ENCODE measurements at places on chromosomes 2 and 18.

DNA sequence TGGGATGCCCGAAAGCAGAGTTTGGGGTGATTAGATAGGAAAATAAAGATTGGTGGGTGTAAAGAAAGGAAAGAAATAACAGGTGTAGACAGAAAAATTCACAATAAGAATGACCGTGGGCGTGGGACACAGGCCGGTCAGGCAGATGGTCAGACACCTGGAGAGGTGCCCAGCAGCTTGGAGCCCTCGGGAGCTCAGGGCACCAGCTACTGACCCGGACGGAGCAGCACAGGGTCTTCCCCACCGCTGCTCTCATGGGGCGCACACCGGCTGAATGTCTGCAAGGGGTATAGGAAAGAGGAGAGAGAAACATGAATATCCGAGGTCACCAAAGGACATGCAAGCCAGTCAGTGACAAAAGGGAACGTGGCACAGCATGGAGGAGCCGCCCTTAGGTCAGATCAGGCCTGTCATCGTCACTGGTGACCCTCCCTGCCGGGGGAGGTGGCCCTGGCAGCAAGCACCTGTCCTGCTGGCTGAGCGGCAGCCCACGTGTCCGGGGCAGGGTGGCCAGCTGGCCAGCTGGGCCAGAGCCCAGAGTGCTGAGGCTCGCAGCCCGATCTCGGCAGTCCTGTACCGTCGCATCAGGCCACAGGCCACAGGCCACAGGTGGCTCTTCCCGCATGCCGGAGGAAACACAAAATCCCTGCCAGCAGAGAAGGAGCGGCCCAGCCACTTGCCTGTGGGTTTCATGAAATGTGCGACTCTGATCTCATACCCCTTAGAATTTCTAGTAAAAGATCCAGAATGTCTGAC lies 112.0 kb upstream of the NDUFV2 start:
- no peak for DNase-seq

- DNase-seq, result no peak
These were observed 85.5 kb downstream of the TMEM247 start for GRCh38 chr2:46564811-46565241.

DNA sequence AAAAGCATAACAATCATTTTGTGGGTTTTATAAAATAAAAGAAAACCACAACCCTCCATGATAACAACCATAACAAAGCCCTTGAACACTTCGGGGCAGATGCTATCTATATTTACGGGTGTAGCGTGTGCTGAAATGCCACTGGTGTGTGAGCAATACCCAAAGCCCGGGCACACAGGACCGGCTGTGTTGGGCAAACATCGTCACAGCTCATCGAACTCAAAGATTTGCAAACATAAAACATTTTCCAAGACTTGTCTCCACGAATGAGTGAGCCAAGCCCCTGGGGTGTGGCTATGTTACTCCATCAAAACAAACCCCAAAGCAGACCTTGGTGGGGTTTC lies 290.2 kb downstream of the LPIN1 start:
- no peak for DNase-seq

DNA sequence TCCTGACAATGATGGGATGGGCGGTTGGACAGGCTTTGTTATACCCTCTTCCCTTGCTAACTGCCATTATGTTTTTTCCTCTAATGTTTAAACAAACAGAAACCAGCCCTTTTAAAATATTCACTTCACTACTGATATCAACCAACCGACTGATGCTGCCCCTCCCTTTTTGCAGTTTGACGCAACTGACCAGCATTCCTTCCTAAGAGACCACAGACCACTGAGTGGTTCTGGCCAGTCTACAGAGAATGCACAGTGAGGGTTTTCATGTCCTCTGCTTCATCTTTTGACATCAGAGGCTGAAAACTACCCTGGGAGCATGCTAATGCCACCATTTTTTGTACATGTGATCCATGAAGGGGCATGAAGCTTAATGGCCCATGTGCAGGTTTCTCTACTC lies 85.3 kb downstream of the CYP26B1 start:
- DNase-seq, result no peak

GRCh38 chr2:164593541-164593940 lies 27.7 kb downstream of the GRB14 start:
- no peak for DNase-seq

- no peak for DNase-seq
These were observed 96.7 kb upstream of the CDH20 start for GRCh38 chr18:61236356-61237057.

DNA sequence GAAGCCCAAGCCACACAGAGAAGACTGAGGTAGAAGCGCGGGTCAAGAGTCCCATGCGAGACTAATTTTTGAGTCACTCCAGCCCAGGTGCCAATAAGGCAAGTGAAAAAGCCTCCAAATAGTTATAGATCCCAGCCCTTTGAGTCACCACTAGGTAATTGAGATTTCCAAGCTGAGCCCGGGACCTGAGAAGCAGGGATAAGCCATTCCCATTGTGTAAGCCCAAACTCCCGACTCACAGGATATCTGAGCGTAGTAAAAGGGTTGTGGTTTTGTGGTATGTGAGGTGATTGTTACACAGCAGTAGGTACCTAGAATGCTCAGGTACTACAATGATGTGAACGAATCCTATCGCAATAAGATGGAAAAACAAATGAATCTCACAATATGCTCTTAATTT lies 560.7 kb downstream of the DSC3 start:
- no peak for DNase-seq

DNA sequence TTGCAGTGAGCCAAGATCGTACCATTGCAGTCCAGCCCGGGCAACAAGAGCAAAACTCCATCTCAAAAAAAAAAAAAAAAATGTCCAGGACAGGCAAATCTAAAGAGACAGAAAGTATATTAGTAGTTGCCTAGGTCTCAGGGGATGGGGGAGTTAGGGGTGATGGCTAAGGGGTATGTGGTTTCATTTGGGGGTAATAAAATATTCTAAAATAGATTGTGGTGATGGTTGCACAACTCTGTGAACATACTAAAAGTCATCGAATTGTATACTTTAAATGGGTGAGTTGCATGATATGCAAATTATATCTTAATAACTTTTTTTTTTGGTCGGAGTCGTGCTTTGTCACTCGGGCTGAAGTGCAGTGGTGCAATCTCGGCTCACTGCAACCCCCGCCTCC lies 34.2 kb upstream of the ACTR2 start:
- DNase-seq, result no peak

- no peak for DNase-seq
These were observed 135.6 kb upstream of the DAPL1 start for GRCh38 chr2:158659483-158659882.

DNA sequence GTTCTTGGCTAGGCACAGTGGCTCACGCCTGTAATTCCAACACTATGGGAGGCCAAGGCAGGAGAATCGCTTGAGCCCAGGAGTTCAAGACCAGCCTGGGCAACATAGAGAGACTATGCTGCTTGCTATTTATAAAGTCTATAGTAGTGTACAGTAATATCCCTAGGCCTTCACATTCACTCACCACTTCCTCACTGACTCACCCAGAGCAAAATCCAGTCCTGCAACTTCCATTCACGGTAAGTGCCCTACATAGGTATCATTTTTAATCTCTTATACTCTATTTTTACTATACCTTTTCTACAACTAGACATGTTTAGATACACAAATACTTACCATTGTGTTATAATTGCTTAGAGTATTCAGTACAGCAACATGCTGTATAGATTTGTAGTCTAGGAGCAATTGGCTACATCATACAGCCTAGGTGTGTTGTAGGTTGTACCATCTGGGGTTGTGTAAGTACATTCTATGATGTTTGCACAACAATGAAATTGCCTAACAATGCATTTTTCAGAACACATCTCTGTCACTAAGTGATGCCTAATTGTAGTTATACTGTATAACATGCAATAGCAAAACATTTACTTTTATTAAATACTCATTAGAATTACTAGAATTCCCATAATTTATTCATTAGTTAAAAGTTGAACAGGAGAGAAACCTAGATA lies 8.8 kb downstream of the DHX57 start:
- DNase-seq, result no peak

DNA sequence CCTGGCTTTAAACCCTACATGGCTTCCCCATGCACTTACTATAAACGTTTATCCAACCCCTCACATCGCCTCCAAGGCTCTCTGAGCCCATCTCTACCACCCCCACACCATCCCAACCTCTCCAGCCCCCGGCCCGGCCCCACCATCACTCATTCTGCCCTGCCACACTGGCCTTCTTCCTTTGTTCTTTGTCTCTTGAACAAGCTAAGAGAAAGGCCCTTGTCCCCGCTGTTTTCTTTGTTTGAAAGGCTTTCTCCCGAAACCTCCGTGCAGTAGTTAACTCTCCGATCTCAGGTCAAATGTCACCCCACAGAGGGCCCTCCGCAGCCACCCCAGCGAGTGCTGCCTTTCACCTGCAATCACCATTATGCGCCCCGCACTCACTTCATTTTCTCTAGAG lies 100.4 kb downstream of the AFF3 start:
- DNase-seq, result no peak

DNA sequence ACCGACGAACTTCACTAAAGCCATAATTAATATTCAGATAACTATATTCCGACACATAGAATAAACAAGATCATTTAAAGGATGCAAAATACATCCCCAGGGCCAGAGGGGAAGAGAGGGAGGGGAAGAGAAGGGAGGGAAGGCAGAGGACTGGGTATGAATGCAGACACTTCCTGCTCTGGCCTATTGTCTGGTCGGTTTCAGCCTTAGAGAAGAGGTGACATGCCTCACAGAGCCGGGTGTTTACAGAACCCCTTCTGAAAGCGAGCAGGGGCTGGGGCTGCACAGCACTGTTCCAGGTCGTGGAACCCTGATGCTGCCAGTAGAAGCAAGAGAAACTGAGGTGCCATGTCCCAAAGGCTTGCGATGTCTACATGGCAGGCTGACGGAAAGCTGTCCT lies 31.0 kb downstream of the CELF4 start:
- DNase-seq, result no peak

DNA sequence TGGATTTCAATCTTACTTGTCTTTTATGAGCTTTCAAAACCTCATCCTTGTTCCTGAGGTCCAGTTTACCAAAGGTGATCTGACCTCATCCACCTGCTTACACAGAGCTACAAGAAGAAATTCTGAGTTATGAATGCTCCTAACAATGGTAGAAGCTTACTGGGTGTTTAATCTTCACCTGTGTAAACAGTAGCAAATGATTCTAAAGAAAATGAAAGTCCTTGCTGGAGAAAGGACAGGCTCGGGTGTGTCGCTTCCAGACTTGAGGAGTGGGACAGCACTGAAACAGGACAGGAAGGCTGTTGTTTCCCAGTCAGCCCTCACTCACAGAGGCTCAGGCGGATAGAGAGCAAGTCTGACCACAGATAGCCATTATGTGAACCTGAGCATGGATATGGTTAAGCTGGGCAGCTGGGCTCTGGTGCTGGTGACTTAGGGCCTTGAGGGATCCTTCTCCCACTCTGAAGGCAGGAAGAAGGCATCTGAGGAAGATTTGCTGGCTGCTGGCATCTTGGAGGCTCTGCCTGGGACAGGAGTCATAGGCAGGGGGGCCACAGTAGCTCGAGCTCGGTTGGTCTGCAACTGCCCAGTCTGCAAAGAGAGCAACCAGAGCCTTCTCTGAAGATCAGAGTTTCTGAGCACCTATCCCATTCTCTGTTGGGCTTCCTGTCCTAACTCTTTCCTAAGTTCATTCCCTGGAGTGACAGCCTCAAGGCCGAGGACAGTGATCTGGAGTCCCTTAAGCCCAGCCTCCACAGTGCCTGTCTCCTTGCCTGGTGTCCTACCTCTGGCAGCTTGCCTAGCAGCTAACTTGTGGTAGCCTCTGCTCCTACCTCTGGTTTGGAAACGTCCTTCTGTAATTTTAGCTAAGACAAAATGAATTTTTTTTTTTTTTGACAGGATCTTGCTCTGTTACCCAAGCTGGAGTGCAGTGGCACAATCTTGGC lies 4.0 kb downstream of the DOK1 start:
- DNase-seq, result no peak

DNA sequence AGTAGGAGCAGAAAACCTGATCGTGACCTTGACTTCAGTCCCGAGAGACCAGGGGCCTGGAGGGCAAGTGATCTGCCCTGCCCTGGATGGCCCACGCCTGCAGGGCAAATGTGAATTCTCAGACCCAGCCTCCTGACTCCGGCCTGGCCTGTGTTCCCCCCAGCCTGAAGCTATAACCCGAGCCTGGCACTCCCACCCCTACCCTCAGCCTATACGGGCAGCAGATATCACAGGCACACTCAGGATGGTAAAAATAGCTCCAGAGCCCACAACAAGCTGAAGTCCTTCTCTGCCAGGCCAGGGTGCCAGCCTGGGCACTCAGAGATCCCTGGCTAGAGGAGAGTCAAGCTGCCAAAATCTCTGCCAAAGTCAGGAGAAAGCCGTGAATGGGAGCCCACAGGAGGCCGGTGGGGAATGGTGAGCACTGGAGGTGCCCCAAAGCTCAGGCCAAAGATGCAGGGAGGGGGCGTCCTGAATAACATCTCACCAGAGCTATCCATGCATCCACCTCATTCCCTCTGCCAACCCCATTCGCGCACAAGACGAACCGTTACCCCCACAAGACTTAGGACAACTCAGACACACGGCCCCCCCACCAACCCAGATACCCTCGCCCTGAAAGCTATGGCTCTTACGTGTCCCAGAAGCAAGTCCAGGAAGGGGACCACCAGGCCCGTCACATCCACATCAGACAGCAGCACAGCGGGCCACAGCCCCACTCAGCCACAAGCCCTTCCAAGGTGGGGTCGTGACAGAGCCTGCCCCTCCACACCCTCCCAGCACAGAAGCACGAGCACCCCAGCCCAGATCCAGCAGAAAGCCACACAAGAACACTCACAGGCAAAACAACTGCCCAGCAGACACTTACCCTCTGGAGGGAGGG lies 144.9 kb downstream of the TNS1 start:
- no peak for DNase-seq

GRCh38 chr2:36696533-36696932 lies at the start of gene VIT:
VIT (plus strand) TSS chr2:36696707; CDS start chr2:36716371, 19,664 bp downstream.
- no peak for DNase-seq

DNA sequence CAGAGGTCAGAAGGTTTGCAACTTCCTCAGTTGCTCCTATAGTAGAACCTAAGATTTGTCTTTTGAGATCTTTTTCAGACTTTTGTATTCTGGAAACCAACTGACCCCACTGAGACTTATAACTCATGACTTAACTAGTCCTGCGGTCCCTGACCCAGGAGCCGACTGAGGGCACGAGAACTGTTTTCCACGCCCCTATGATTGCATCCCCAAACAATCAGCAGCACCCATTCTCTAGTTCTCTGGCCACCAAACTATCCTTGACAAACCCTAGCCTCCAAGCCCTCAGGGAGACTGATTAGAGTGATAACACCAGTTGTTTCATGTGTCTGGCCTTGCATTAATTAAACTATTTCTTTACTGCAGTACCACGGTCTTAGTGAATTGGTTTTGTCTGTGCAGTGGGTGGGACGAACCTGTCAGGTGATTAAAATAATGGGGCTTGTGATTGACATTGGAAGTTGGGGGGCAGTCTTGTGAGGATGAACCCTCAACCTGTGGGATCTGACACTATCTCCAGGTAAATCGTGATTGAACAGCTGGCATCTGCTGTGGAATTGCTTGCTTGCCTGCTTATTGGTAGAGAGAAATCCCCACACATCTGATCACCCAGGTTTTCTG lies 95.7 kb downstream of the B3GNT2 start:
- DNase-seq, result no peak
